ENCODE measurements at places on chromosomes 7 and 10. TPM values are rescaled to one million over a fixed set of nuclear protein-coding genes. Genes with fewer than 3 reads are reported as not detected.

DNA sequence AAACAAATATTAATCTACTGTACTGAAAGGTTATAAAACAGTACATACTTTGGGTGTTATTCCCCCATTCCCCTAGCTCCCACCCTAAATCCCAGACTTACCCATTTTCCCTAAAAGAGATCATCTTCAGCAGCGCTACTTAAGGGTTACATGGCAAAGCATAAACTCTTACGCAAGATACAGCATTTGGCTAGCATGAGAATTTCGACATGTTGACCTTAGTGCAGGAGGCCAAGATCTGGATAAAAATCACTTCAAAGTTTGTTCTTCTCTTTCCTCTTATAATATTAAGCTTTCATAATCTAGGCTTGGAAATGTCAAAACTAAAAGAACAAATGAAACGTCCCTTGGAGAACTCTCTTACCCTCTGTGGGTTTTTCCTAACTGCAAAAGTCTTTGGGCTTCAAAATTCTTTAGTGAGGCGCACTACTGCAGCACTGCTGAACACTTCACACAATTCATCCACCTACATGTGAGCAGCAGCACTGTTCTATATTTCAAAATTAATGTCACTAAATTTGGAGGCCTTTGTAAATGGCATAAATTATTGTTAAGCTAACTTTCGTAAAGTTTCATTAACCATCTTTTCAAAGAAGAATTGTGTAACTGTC is 59.5 kb upstream of the PDLIM1 start:
- DNase-seq, result no peak
- peak overlapping the region; percentile 52 for H3K27ac ChIP-seq
- H3K4me1 ChIP-seq, result no peaks in the 10 kb centered on the region
- no peaks in the 10 kb centered on the region for H3K36me3 ChIP-seq
- H3K4me3 ChIP-seq, result no peak overlapping the region

GRCh38 chr10:62924344-62924748 is 108.2 kb upstream of the EGR2 start:
- DNase-seq, result no peak
- no peaks in the 10 kb centered on the region for H3K4me1 ChIP-seq
- H3K27ac ChIP-seq, result no peak overlapping the region
- no peaks in the 10 kb centered on the region for H3K36me3 ChIP-seq
- H3K27me3 ChIP-seq, result no peaks in the 10 kb centered on the region
- H3K4me3 ChIP-seq, result no peak overlapping the region

Gene NPC1L1
- total RNA-seq, result 0.23 TPM

Gene IGFBP1
- not detected for total RNA-seq

- no peaks in the 10 kb centered on the region for H3K36me3 ChIP-seq
- no peaks in the 10 kb centered on the region for H3K27me3 ChIP-seq
- H3K4me3 ChIP-seq, result no peak overlapping the region
Observed at GRCh38 chr10:117470733-117471132, 71.8 kb upstream of the EMX2 start.

Gene ENO4
- total RNA-seq, result 0.91 TPM

DNA sequence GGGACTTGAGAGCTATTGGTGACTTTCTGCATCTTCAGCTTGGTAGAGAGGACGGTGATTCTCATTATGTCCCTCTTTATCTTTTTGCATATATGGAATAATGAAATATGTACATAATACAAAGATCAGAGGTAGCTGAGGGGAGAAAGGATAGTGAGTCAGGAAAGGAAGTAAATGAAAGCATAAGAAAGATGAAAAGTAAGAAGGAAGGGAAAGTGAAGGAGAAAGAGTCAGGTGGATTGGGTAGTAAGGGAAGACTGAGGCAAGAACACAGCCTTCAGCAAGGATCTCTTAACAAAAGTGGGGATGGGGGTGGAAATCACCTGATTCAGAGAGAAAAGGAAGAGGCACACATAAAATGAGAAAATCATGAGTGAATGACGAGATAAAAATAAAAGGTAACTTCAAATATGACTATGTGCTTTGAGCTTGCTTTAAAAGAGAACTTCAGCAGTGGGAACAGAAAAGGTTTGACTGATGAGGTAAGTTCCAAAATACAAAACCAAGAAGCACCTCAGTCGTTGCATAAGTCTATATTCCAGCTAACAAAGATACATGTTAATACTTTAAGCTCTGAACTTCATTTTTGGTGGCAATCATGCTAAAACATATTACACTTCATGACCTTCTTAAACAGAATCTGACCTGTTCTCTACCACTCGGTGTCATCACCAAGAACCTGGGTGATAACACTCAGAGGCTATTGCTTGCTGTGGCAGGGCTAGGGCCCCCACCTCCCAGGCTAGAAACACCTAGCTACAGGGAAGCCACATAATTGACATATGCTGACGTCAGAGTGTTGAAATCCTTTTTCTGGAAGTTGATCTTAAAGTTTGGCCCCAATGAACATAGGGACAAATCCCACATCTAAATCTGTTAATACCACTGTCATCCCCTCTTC is 32.9 kb downstream of the NRCAM start:
- H3K4me3 ChIP-seq, result no peak overlapping the region
- H3K4me1 ChIP-seq, result no peaks in the 10 kb centered on the region
- no peak for DNase-seq

Gene RBP4
- total RNA-seq, result 0.64 TPM

Gene OR2A5
- total RNA-seq, result not detected

DNA sequence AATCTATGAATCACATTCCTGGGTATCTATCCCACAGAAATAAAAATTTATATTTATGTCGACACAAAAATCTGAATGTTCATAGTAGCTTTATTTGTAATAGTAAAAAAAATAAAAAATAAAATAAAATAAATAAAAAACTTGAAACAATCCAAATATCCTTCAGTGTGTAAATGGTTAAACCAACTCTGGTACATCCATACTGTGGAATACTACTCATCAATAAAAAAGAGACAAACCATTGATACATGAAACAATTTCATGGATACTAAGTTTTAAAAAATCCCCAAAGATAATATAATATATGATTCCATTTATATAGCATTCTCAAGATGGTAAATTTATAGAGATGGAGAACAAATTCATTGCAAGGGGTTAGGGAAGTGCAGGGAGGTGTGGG is 48.6 kb downstream of the USP6NL start:
- H3K4me1 ChIP-seq, result no peaks in the 10 kb centered on the region
- H3K27ac ChIP-seq, result no peak overlapping the region
- H3K27me3 ChIP-seq, result no peaks in the 10 kb centered on the region
- H3K4me3 ChIP-seq, result no peak overlapping the region
- H3K36me3 ChIP-seq, result no peaks in the 10 kb centered on the region

Gene TRIM50
- total RNA-seq, result 5.1 TPM

- no peak for DNase-seq
- no peaks in the 10 kb centered on the region for H3K4me1 ChIP-seq
- H3K27me3 ChIP-seq, result no peaks in the 10 kb centered on the region
- no peak overlapping the region for H3K27ac ChIP-seq
Observed at GRCh38 chr7:107958764-107959526, 44.0 kb downstream of the LAMB1 start.

DNA sequence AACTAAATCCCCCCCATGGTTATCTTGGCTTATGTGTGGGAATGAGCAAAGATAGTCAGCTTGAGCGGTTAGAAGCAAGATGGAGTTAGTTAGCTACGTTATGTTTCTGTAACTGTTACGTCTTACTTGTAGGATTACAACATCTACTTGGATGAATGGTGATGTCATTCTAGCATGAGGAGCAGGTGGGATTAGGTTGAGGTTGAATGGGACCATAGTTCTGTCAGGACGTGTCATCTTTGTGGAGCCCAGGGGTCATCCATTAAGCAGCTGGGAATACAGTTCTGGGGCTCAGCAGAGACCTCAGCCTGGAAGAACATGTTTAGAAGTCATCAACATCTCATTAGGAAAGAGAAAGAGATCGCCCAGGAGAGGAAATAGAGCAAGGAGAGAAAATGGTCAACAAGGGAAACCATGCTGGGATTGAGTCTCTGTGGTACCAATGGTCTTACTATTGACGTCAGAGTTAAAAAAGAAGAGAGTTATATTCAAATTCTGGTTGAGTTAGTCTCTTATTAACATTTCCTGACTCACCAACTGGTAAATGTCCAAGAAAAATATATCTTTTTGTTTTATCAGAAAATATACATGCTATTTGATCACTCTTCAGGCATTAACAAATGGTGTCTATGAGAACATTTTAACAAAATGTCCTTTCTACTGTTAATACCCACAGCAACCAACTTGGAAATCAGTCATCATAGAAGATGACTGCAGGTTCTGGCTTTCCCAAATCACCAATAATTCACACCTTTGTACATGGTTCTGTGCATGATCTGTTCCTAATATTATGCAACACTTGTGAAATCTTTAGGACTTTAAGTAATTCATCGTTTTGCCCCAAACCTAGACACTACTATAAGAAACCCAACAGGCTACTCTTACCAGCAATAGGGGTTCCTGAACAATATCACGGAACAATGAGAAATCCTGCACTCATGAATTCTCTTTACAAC is 96.9 kb downstream of the KIAA1217 start:
- no peaks in the 10 kb centered on the region for H3K4me1 ChIP-seq
- no peak overlapping the region for H3K4me3 ChIP-seq
- H3K27me3 ChIP-seq, result no peaks in the 10 kb centered on the region
- H3K36me3 ChIP-seq, result no peaks in the 10 kb centered on the region

DNA sequence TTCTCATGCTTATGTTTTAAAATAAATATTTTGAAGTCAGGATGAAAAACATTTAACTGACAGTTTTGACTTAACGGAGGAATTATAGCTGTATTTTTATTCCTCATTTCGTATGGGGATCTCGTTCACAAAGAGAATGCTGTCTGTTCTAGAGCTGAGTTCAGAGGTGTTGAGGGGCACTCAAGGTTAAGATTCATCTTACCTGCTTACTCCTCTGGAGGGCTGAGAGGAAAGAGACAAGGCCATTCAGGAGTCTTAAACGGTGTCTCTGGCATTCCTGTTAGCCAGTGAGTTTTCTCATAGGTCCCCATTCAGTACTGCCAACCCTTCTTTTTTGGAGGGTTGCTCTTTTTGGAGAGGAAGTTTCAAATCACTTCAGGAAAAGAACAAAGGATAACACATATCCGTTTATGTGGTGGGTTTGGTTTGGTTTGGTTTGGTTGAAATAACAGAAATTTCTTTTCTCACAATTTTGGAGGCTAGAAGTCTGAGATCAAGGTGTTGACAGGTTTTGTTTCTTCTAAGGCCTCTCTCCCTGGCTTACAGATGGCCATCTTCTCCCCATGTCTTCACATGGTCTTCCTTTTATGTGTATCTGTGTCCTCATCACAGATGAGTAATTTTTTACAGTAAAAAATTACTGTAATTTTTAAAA is 23.1 kb downstream of the CALHM2 start:
- H3K4me3 ChIP-seq, result no peak overlapping the region
- no peak for DNase-seq
- no peaks in the 10 kb centered on the region for H3K27me3 ChIP-seq
- H3K27ac ChIP-seq, result no peak overlapping the region
- no peaks in the 10 kb centered on the region for H3K4me1 ChIP-seq
- H3K36me3 ChIP-seq, result peaks cover 8% of the 10 kb centered on the region

Gene UBTD1
- 10.0 TPM for total RNA-seq

DNA sequence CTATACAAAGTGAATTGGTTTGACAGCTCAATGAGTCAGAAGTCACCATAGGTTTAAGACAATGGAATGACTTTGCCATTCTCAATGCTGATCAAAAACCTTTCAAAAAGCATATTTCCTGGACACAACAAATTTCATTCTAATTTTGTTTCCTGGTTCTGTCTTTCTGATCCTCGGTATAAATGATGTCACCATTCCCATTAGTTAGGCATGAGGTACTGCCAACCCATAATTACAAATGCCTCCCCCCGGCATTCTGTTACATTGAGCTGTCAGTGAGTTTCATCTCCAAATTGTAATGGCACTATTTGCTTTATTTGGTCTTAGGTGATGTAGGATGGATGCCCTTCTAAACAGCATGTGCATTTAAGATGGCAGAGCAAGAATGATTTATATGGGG is 81.7 kb upstream of the NFE2L3 start:
- no peaks in the 10 kb centered on the region for H3K36me3 ChIP-seq
- no peak overlapping the region for H3K27ac ChIP-seq
- H3K4me1 ChIP-seq, result no peaks in the 10 kb centered on the region
- DNase-seq, result no peak

Gene WEE2
- not detected for total RNA-seq

- no peak for DNase-seq
- peak overlapping the region; percentile 38 for H3K27ac ChIP-seq
- H3K27me3 ChIP-seq, result no peaks in the 10 kb centered on the region
- H3K36me3 ChIP-seq, result no peaks in the 10 kb centered on the region
Observed at GRCh38 chr10:132627666-132628531, 90.3 kb downstream of the INPP5A start.

Gene GPR26
- total RNA-seq, result 0.23 TPM

DNA sequence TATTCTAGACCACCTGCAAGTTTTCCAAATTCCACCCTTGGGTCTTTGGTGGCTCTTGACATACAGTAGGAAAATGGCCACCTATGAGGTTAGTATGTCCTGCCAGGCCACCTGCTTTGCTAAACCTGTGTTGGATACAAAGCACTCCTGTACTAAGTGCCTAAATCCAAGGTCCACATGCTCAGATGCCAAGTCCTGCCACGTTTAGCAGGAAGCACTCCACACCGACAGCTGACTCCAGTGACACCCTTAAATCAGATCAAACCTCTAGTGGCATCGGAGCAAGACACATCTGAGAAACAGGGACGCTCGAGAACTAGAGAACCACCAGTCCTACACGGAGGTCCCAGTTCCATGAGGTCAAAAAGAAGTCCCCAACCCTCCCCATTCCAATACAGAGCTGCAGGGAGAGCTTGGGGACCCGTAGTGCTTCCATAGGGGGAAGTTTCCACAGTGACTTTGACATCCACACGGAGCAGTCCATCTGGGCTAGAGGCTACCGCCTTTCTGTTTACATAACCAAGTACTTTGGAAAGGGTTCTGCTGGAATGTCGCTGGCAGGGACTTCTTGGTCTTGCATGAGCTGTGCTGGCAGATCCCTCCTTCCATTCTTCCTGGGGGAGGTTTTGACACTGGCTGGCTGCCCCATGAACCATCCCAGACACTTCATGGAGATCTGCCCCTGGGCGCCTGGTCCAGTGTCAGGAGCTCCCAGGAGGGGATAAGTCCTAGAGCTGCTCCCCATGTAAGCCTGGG is 290.6 kb downstream of the PRPF18 start:
- H3K4me3 ChIP-seq, result no peak overlapping the region
- no peaks in the 10 kb centered on the region for H3K36me3 ChIP-seq
- H3K27ac ChIP-seq, result no peak overlapping the region
- DNase-seq, result no peak

DNA sequence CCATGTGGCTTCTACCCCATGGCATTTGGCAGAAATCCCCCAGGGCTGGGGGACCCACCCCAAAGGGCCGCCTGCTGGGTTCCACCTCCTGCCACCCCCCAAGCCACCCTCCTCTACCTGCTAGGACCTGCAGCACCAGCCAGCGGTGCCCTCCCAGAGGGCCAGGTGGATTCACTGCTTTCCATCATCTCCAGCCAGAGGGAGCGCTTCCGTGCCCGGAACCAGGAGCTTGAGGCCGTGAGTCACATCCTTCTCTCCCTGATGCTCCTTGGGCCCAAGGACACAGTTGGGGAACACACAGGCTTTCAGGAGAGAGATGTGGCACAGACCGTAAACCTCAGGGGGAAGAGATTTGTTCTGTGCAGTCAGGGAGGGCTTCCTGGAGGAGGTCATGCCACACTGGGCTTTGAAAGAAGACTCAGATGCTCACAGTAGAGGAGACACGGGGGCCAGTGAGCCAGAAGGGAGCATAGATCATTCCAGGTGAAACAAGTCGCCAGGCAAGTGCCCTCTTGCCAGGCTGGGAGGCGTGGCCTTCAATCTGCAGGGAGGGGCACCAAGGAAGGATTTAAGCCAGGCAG is 11.5 kb upstream of the SH2B2 start:
- no peak overlapping the region for H3K4me3 ChIP-seq
- no peak overlapping the region for H3K27ac ChIP-seq
- H3K36me3 ChIP-seq, result no peaks in the 10 kb centered on the region

Gene TOMM7
- 124 TPM for total RNA-seq

Gene CYP2W1
- 4.0 TPM for total RNA-seq

Gene STRIP2
- 1.1 TPM for total RNA-seq
